Epithelial cell of proximal tubule (primary cell): ENCODE measurements at places on chromosomes 5 and 9. TPM values are rescaled to one million over a fixed set of nuclear protein-coding genes. Genes with fewer than 3 reads are reported as not detected.

Gene ANXA2R
- total RNA-seq: 0.35 and 2.2 TPM in 2 replicates

Gene INSYN2B
- total RNA-seq: 1.7 and 2.0 TPM in 2 replicates

Gene PCDHGA9
- 1.1 and 1.9 TPM in 2 replicates for total RNA-seq

Gene C9orf50
- total RNA-seq: 0.69 TPM in 1 of 2 replicates, not detected in the other

Gene POU5F2
- 0.07 and 0.12 TPM in 2 replicates for total RNA-seq

Gene C5orf15
- total RNA-seq: 71.1 and 73.2 TPM in 2 replicates

Gene TLX3
- 0.87 TPM in 1 of 2 replicates, not detected in the other for total RNA-seq

Gene EPB41L4A
- total RNA-seq: 6.7 and 17.2 TPM in 2 replicates

Gene HAVCR1
- total RNA-seq: 11.4 and 25.8 TPM in 2 replicates

Gene TICAM2
- 1.2 and 1.7 TPM in 2 replicates for total RNA-seq

Gene AQP3
- total RNA-seq: 0.65 and 5.4 TPM in 2 replicates

Gene BTNL8
- not detected in 2 replicates for total RNA-seq

Gene DAB2IP
- total RNA-seq: 11.6 and 23.8 TPM in 2 replicates

Gene GPR151
- total RNA-seq: not detected in 2 replicates

Gene ELP1
- 19.8 and 22.2 TPM in 2 replicates for total RNA-seq

Gene SLC4A9
- total RNA-seq: not detected in 2 replicates

Gene GPR150
- total RNA-seq: 0.58 TPM in 1 of 2 replicates, not detected in the other

Gene PAX5
- total RNA-seq: under 0.01 TPM in 1 of 2 replicates, not detected in the other

Gene CDO1
- 1.7 and 2.1 TPM in 2 replicates for total RNA-seq

Gene PITX1
- total RNA-seq: 0.14 and 1.6 TPM in 2 replicates

Gene ENTR1
- 57.5 and 87.6 TPM in 2 replicates for total RNA-seq

Gene QSOX2
- 17.8 and 19.2 TPM in 2 replicates for total RNA-seq

Gene ADAMTSL1
- 2.8 and 4.6 TPM in 2 replicates for total RNA-seq

Gene GHR
- 0.07 and 0.17 TPM in 2 replicates for total RNA-seq

Gene EIF4E1B
- not detected in 2 replicates for total RNA-seq

Gene SGCD
- total RNA-seq: 0.06 TPM in 1 of 2 replicates, not detected in the other

Gene EQTN
- total RNA-seq: not detected in 2 replicates

Gene LCP2
- not detected in 2 replicates for total RNA-seq

Gene PCDH12
- total RNA-seq: under 0.01 TPM in 2 replicates

Gene ZDHHC21
- total RNA-seq: 5.1 and 11.3 TPM in 2 replicates
